NCI-H1930 (cell line): ENCODE measurements at places on chromosomes 4 and X.

GRCh38 chrX:48786341-48786800, at the start of gene GATA1:
Gene GATA1, plus strand, starts transcription at chrX:48786590. Its CDS starts 4,520 bp downstream, at chrX:48791110.
- DNase-seq: no peak

DNA sequence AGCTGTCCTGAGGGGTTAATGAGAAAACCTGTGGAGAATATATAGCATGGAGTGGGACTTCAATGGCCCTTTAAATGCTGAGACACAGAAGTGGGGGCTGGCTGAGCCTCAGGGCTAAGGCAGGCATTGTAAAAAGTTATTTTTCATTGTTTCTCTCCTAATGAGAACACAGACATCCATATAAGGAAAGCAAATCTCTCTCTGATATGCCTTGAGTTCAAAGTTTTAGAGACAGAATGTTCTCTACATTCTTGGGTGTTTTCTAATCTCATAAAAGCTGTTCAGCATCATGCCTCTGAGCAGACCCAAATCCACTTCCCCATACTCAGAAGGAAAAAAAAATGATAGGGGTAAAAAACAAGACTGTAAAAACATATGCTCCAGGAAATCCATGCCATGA, 16.8 kb upstream of the RAB40A start:
- no peak for DNase-seq

DNA sequence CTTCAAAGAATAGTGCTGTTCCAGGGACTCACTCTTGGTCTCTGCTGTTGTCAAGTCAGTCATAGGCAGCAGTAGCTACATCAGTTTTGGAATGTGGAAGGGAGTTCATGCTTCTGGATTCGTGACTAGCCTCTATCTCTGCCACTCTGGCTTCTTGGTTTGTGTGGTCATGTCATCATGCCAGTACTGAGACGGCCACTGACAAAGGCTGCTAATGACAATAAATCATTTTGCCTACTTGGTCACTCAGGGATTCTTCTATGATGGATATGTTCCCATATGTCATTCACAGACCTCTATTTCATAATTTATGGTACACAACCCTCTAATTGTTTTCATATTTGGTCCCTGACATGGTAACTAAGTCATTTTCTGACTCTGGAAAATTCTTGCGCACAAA, 450.8 kb upstream of the BOD1L1 start:
- no peak for DNase-seq

DNA sequence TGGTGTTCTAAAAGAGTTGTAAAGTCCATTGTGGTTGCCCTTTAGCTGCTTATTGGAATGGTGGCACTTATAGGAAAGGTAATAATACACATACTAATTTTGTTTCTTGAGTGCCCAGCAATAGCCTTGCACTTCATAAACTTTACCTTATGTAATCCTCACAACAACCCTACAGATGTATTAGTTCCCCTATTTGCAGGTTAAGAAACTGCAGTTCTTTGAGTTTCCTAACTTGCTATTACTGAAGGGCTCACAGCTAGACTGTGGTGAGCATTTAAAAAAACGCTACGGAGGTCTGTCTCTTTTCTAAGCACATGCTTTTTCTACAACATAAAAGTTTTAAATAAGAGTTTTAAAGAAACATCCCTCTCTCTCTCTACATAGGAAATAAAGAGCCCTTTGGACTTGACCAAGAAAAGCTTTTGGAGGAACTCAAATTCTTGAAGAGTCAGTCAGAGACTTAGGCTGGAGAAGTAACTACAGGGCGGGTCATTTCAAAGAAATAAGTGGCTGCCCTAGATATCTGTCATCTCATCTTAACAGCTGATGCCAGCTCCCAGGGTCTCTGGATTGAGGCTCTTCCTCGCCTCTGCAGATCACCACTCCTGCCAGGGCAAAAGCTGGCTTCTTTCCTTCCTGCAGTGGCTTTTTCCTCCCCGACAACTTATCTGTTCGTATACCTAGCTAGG, 42.0 kb upstream of the FBXW7 start:
- no peak for DNase-seq

DNA sequence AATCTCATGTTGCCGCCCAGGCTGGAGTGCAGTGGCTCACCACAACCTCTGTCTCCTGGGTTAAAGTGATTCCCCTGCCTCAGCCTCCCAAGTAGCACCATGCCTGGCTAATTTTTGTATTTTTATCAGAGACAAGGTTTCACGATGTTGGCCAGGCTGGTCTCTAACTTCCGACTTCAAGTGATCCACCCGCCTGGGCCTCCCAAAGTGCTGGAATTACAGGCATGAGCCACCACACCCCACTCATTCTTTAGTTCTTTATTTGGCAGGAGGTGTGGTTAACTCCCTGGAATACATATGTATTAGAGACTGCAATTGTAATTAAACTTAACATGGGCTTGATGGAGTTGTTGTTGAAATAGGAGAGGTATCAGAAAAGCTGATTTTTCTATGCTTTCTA, 1396.9 kb upstream of the IGFBP7 start:
- no peak for DNase-seq

DNA sequence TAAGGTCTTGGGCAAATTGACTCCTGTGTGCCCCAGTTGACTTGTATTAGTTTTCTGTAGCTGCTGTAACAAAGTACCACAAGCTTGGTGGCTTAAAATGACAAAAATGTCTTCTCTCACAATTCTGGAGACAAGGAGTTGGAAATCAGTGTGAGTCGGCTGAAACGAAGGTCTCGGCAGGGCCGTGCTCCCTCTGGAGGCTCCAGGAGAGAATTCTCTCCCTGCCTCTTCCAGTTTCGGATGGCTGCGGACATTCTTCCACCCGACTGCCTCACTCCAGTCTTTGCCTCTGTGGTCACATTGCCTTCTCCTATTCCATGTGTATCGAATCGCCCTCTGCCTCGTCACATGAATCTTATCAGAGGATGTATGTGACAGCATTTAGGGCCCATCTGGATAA, 66.0 kb upstream of the PHOX2B start:
- no peak for DNase-seq

DNA sequence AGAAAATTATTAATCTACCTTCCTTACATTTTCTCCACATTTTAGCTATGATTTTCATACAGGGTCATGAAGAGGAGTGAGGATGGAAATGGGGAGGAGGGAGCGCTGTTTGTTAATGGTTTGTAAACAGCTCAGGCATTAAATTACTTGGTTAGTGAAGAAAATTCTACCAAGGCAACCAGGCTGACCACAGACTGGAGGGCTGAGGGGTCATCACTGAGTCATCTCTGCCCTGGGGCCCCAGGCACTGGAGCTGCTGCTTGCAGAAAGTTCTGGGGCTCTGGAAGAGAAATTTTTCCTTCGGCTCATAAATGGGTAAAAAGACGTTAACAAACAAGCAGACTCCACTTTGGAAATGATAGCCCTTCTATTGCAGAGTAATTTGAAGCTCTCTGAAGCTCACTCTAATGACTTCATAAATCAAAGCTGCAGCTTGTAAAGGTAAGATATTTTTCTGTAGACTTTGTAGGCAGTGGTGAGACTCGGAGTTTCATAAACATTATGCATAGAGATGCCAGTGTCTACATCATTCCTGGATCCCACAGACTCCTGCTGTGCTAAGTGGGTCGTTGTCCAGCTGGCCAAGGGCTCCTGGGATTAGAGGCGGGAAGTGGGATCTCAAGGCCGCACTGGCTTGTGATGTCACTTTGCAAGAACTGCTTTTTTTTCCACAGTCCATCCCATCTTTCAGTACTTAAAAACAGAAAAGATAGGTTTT, 159.6 kb downstream of the PTTG2 start:
- DNase-seq: no peak

GRCh38 chr4:146329050-146329716, 114.8 kb downstream of the REELD1 start:
- DNase-seq: no peak

GRCh38 chr4:83738895-83739294, 203.0 kb downstream of the GPAT3 start:
- no peak for DNase-seq

GRCh38 chrX:132728296-132728695, 230.1 kb downstream of the HS6ST2 start:
- DNase-seq: no peak
